WTC11 (cell line): ENCODE measurements at places on chromosomes 2 and 18.

GRCh38 chr2:219204425-219205164 lies 2.0 kb upstream of the ZFAND2B start:
- peaks cover 15% of the 10 kb centered on the region for H3K27me3 ChIP-seq
- no peak for DNase-seq
- peak overlapping the region; percentile 74; the same call in 1 of the 2 replicates for H3K4me3 ChIP-seq
- peaks cover 12% of the 10 kb centered on the region for H3K36me3 ChIP-seq
- H3K4me1 ChIP-seq, result peaks cover 6% of the 10 kb centered on the region
- no peak overlapping the region for H3K27ac ChIP-seq

GRCh38 chr18:12061685-12062084 lies 32.0 kb upstream of the ANKRD62 start:
- no peak overlapping the region for H3K4me3 ChIP-seq
- no peaks in the 10 kb centered on the region for H3K4me1 ChIP-seq
- no peak for DNase-seq
- H3K27ac ChIP-seq, result no peak overlapping the region
- H3K27me3 ChIP-seq, result no peaks in the 10 kb centered on the region

DNA sequence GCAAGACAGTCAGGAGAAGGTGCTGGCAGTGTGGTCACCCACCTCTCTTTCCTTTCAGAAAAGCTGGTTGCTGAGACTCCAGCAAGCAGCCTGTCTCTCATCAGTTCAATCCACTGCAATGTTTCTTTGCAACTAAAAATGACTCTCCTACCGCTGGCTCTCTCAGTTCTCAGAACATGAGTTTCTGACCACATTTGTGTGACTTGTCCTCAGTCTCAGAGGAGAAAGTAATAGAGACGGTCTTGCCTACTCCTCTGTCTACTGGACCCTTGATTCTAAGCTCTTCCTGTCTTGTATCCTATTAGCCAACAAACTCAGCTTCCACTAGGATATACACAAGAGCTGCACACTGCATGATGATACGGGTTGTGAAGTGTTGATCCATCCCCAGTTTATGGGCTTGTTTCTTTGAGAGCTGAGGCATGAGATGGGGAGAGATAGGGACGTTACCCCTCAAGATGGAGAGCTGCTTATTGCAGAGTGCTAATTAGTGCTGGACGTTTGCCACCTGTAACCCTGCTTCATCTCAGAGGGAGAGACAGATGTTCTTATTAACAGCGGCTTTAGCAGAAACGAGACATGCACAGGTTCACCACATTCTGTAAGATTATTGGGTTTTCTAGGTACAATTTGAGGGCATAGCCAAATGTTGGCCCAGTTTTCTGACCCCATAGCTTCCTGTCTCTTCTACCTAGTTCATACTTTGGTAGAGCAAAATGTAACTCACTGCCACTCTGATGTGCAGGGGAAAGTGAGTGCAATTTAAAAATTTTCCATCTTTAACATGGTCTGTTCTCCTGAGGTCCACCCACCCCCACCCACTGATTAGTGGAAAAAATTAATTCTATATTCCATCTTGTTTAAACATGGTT lies 32.4 kb upstream of the YWHAQ start:
- H3K36me3 ChIP-seq, result no peaks in the 10 kb centered on the region; the same call in 1 of the 2 replicates
- no peak overlapping the region for H3K27ac ChIP-seq
- no peaks in the 10 kb centered on the region; the same call in 1 of the 2 replicates for H3K27me3 ChIP-seq
- H3K4me1 ChIP-seq, result no peaks in the 10 kb centered on the region

GRCh38 chr2:80363791-80364349 lies 59.3 kb upstream of the LRRTM1 start:
- peaks cover 98% of the 10 kb centered on the region for H3K27me3 ChIP-seq
- H3K4me3 ChIP-seq, result no peak overlapping the region
- no peak for DNase-seq
- H3K36me3 ChIP-seq, result no peaks in the 10 kb centered on the region
- no peak overlapping the region for H3K27ac ChIP-seq
- H3K4me1 ChIP-seq, result peaks cover 49% of the 10 kb centered on the region

DNA sequence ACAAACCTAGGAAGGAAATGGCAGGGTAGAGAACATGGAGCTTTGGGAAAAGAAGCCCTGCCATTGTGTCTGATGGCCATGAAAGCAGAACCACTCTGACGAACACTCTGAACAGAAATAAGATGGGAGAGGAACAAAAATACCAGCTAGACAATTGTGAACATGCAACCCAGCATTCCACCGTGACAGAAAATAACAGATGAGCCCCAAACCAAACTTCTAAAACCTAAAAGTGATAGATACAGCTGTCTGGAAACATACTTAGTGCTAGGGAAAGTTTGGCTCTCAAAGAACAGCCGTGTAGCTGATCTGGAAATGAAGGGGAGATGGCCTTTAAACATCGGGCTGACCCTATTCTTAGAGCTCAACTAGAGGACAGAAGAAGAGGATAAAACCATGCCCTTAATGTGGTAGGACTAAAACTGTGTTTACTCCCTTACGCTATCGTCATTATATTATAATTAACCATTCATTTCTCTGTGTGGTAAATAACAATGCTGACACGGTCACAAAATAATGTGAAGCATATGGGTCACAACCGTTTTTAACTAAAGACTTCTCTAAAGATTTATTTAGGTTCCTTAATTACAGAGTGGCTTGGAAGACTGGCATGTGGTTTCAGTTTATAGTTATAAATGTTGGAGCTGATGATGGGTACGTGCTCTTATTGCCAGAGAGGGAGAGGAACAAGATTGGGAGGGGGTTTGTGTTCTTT lies 80.6 kb downstream of the MYO1B start:
- no peak for DNase-seq
- no peaks in the 10 kb centered on the region for H3K27me3 ChIP-seq
- peaks cover 39% of the 10 kb centered on the region for H3K4me1 ChIP-seq
- peaks cover 24% of the 10 kb centered on the region for H3K36me3 ChIP-seq
- no peak overlapping the region for H3K4me3 ChIP-seq
- H3K27ac ChIP-seq, result no peak overlapping the region

- DNase-seq, result no peak
- H3K27ac ChIP-seq, result no peak overlapping the region
- H3K27me3 ChIP-seq, result no peaks in the 10 kb centered on the region; the same call in 1 of the 2 replicates
- no peaks in the 10 kb centered on the region for H3K36me3 ChIP-seq
- H3K4me1 ChIP-seq, result peaks cover 5% of the 10 kb centered on the region; the same call in 1 of the 2 replicates
Measured at GRCh38 chr18:22250026-22250425, 80.6 kb downstream of the GATA6 start.

- peaks cover 22% of the 10 kb centered on the region for H3K4me1 ChIP-seq
- no peaks in the 10 kb centered on the region for H3K36me3 ChIP-seq
- no peak overlapping the region for H3K27ac ChIP-seq
- peaks cover 54% of the 10 kb centered on the region for H3K27me3 ChIP-seq
Measured at GRCh38 chr2:10305254-10305635, 2.5 kb downstream of the HPCAL1 start.

GRCh38 chr2:125456693-125457363 lies 1199.1 kb upstream of the GYPC start:
- H3K4me3 ChIP-seq, result no peak overlapping the region
- no peak overlapping the region for H3K27ac ChIP-seq
- DNase-seq, result no peak
- H3K4me1 ChIP-seq, result no peaks in the 10 kb centered on the region
- H3K27me3 ChIP-seq, result no peaks in the 10 kb centered on the region; the same call in 1 of the 2 replicates

GRCh38 chr2:71606244-71606643 lies 152.9 kb downstream of the DYSF start:
- 0 out of 2 replicates have a peak, but pooled peaks cover 2% of the 10 kb centered on the region for H3K27me3 ChIP-seq
- H3K4me3 ChIP-seq, result no peak overlapping the region
- H3K27ac ChIP-seq, result no peak overlapping the region

DNA sequence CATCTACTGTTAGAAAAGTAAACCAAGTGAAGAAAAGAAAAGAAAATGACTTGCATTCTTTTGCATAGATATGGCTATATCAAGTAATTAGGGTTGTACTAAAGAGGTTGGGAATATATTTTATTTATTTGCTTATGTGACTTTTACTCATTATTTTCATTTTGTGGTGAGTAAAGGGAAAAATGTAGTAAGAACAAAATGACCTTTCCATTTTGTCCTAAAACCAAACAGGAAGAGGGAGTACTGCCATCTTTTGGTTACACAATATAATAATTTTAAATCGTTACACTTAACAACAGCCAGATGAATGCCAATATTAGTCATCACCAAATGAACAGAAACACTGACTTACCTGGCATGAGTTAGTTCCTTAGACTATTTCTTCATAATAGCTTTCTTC lies 47.3 kb upstream of the NDUFV2 start:
- no peak overlapping the region for H3K4me3 ChIP-seq
- DNase-seq, result no peak
- H3K36me3 ChIP-seq, result peaks cover 28% of the 10 kb centered on the region
- no peaks in the 10 kb centered on the region; the same call in 1 of the 2 replicates for H3K27me3 ChIP-seq
- no peak overlapping the region for H3K27ac ChIP-seq

DNA sequence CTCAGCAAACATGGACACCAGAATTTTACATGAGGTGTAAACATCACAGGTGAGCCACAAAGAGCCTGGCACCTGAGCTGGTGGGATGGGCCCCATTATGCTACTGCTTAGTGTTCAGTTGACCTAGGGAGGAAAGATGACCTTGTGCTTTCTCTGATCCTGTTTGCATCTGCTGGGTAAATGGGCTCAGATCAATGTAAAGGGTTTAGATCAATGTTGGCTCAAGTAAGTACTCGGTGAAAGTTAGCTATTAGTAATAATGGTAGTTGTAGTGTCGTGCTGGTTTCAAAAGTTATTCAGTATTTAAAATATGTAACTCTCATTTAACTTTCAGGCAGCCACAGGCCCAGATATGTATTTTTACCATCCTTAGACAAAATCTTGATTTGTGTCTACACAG lies 19.8 kb downstream of the ABHD3 start:
- DNase-seq, result no peak
- H3K4me3 ChIP-seq, result no peak overlapping the region
- H3K27ac ChIP-seq, result peak overlapping the region; percentile 41; the same call in 1 of the 2 replicates

DNA sequence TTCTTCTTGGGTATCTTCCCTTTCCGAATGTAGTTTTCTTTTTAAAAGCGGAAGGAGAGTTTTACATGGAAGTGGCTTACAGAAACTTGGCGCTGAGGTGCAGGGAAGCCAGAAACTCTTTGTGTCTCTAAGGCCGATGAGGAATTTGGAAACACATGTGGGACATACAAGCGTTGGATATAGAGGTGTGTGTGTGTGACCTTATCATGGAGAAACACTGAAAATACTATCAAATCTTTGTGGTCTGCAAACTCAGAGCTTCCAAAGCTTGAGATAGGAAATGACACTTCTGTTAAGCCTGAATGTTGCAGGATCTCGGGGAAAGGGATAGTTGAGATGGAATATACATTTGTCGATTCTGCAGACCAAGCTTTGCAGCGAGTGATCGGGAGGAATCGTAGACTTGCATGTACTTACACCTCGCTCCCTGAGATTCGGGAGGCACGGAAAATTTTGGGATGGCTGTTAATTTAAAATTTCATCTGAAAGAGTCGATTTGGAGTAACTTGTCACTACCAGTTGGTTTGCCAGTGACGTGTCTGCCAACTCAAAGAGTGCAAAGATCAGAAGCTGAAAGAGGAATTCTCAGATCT lies 1.0 kb downstream of the NAB1 start:
- H3K27me3 ChIP-seq, result peaks cover 18% of the 10 kb centered on the region
- peaks cover 18% of the 10 kb centered on the region for H3K4me1 ChIP-seq
- DNase-seq, result no peak
- no peak overlapping the region; the same call in 1 of the 2 replicates for H3K27ac ChIP-seq

- H3K4me3 ChIP-seq, result peak overlapping the region; percentile 42
- H3K27me3 ChIP-seq, result no peaks in the 10 kb centered on the region
- no peak for DNase-seq
- H3K27ac ChIP-seq, result peak overlapping the region; percentile 91
Measured at GRCh38 chr18:31819925-31820229, 59.2 kb upstream of the SLC25A52 start.

GRCh38 chr18:8424481-8424880 lies 184.8 kb upstream of the RAB12 start:
- H3K27me3 ChIP-seq, result no peaks in the 10 kb centered on the region
- no peak overlapping the region for H3K27ac ChIP-seq
- no peak overlapping the region for H3K4me3 ChIP-seq
- no peaks in the 10 kb centered on the region for H3K36me3 ChIP-seq
- no peak for DNase-seq

DNA sequence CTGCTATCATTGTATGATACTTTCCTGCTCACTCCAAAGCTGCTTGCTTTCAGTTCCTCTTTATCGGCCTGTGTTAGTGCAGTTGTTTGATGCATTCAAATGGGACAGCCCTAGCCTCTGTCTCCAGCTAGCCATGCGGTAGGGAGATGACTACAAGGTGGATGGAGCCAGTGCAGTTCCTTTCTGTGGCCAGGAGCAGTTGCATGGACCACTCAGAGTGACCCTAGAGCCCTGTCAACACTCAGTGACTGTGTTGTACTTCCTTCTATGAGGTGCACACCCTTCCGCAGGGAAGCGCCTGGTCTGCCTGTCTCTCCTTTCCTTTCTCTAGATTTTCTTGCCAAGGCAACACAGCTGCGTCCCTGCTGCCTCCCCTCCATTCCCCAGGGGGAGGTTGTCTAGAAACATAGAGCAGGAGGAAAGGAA lies 33.8 kb downstream of the KCNS3 start:
- H3K36me3 ChIP-seq, result peaks cover 17% of the 10 kb centered on the region
- H3K4me1 ChIP-seq, result peaks cover 50% of the 10 kb centered on the region

GRCh38 chr2:24971286-24971535 lies 544 bp downstream of the DNAJC27 start:
- H3K36me3 ChIP-seq, result peaks cover 6% of the 10 kb centered on the region; the same call in 1 of the 2 replicates
- H3K27me3 ChIP-seq, result no peaks in the 10 kb centered on the region
- peak overlapping the region; percentile 97 for H3K4me3 ChIP-seq

GRCh38 chr2:159738509-159739390 lies 26.4 kb downstream of the MARCHF7 start:
- no peaks in the 10 kb centered on the region for H3K27me3 ChIP-seq
- no peak for DNase-seq
- no peaks in the 10 kb centered on the region for H3K4me1 ChIP-seq
- peaks cover 52% of the 10 kb centered on the region for H3K36me3 ChIP-seq

DNA sequence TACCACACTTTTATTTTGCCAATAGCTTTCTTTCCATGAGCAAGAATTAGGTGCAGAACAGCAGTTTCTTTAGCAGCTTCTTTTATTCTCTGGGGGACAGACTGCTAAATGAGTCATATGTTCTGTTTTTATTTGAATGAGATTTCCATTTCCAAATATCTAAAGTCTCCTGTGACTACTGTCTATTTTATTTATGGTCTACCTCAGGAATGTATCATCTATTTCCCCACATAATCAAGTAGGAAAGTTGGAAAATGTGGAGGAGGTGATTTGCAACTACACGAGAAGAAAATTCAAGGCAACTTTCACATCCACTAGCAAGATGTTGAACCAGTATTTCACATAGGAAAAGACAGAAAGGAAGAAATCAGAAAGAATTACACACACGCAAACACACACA lies 139.9 kb upstream of the MEX3C start:
- no peaks in the 10 kb centered on the region for H3K36me3 ChIP-seq
- no peak overlapping the region for H3K27ac ChIP-seq

- no peak for DNase-seq
- H3K4me1 ChIP-seq, result 0 out of 2 replicates have a peak, but pooled peaks cover 4% of the 10 kb centered on the region
- no peak overlapping the region for H3K27ac ChIP-seq
Measured at GRCh38 chr2:1929001-1929400, 184.7 kb upstream of the PXDN start.

DNA sequence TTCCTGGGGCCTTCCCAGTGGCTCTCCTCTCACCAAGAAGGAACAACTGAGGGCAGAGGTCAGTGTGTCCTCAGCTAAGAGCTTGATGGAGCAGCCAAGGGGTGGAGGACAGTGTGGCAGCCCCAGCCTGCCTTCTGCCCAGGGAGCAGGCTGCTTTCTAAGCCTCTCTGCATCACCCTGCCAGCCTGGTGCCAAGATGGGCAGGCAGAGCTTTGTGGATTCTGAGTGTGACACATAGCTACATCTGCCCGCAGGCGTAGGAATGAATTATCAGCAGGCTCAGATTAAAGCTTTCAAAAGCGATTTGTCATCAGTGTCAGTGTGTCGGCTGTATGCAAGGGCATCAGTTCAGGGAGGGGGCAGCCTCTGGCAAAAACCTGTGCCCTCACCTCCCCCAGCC lies 8.7 kb downstream of the MAL start:
- H3K4me1 ChIP-seq, result no peaks in the 10 kb centered on the region
- H3K27ac ChIP-seq, result no peak overlapping the region
- peaks cover 20% of the 10 kb centered on the region for H3K27me3 ChIP-seq
- DNase-seq, result no peak
- no peak overlapping the region for H3K4me3 ChIP-seq
- 0 out of 2 replicates have a peak, but pooled peaks cover 2% of the 10 kb centered on the region for H3K36me3 ChIP-seq
